NCI-H2081 treated with DMSO at 0.1 percent for 48 hours (cell line): ENCODE measurements at places on chromosomes 16 and 17.

GRCh38 chr16:88363239-88363891 lies 19.4 kb upstream of the ZNF469 start:
- no peak for DNase-seq

- no peak for DNase-seq
These were observed 702 bp downstream of the IRX5 start for GRCh38 chr16:54931120-54932014.

DNA sequence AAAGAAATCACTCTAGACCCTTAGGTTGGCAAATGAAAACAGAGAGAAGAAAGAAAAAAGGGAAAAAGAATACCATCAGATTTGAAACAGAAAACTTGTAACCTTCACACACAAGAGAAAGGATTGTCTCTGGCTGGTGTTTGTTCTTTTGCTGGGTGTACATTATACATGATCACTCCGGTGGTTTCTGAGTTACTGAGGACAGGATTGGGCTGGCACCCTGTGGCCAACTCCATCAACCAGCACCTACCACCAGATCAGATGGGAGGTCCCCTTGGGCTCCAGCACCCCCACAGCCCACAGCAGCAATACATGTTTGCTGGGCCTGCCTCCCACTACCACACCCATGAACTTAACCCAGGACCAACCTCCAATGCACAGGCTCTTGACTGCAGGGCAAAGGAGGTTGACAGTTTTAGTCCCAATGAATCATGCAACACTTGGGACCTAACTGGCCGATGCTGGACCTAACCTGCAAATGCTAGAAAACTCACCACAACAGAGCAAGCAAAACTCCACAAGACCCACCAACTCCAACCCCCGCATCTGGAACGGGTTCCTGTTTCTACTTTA lies 308.3 kb downstream of the SOX9 start:
- DNase-seq = no peak

DNA sequence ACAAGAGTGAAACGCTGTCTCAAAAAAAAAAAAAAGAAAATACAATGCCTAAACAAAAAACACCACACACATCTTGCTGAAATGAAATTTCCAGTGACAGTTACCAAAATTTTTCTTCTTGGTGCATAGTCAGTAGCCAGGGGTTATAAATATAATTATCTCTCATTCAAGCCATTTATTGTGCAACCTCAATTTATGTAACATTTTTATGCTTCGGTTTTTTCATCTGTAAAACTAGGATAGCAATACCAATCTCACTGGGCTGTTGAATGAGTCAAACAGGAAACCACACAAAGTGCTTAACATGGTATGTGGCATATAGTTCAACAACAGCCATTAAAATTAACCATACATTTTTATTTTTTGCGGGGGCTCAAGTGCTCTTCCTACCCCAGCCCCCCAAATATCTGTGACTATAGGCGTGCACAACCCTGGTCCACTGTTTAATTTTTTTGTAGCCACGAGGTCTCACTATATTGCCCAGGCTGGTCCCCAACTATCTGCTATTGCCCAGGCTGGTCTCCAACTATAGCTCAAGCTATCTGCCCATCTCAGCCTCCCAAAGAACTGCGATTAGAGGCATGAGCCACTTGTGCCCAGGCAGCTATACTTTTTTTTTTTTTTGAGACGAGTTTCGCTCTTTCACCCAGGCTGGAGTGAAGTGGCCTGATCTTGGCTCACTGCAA lies 2.6 kb downstream of the COG4 start:
- no peak for DNase-seq

- DNase-seq = no peak
These were observed 19.0 kb downstream of the HEATR9 start for GRCh38 chr17:35849469-35850348.

- DNase-seq = no peak
These were observed 18.2 kb upstream of the ABCA10 start for GRCh38 chr17:69246726-69247375.
